SK-MEL-5 (cell line): ENCODE measurements at places on chromosomes 1 and 21. TPM values are rescaled to one million over a fixed set of nuclear protein-coding genes. Genes with fewer than 3 reads are reported as not detected.

The ZC3H12A gene
- total RNA-seq: 1.5 and 3.4 TPM in 2 replicates

GRCh38 chr1:20871419-20871818 lies 84.3 kb upstream of the HP1BP3 start:
- DNase-seq: no peak

The COL24A1 gene
- total RNA-seq: not detected in 2 replicates

The THAP3 gene
- total RNA-seq: 20.8 and 22.6 TPM in 2 replicates

DNA sequence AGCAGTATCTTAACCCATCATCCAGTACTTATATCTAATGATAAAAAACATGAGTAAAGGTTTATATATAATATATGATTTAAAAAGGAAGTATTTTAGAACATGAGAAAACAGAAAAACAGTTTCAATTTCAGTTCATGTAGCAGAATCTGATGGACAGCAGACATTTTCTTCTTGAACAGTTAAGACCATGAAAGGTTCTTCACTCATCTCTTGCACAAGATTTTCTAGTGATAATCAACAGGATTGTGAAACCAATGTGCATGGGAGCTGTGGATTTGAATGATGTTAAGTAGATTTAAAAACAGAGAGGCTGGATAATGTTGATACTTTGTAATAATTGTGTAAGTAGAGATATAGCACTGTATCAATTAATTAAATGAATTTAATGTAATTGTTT lies 1297.6 kb downstream of the BRINP3 start:
- DNase-seq: no peak

The PTPN22 gene
- total RNA-seq: 0.08 TPM in 1 of 2 replicates, not detected in the other

GRCh38 chr1:205998457-205999241 lies 4.5 kb downstream of the RAB7B start:
- DNase-seq: peak; percentile 87

GRCh38 chr1:233582439-233582838 lies 31.5 kb upstream of the KCNK1 start:
- DNase-seq: no peak

The LCE1D gene
- not detected in 2 replicates for total RNA-seq

DNA sequence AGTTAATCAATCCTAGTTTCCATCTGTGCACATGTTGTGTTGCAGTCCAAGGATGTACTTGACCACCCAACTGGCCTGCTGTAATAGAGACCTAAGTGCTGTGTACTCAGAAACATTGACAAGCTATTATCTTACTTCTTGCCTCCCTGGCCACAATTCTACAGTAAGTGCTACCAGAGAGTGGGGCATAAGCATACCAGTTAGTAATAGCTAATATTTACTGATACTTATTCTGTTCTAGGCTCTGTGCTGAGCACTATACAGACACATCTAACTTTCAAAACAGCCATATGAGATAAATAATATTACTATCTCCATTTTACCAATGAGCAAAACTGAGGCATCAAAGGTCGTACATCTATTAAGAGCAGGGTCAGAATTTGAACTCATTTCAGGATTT lies 49.5 kb upstream of the NPL start:
- no peak for DNase-seq

The SETSIP gene
- total RNA-seq: not detected in 2 replicates

The CYP4X1 gene
- total RNA-seq: not detected in 2 replicates

The LRRC53 gene
- not detected in 2 replicates for total RNA-seq

DNA sequence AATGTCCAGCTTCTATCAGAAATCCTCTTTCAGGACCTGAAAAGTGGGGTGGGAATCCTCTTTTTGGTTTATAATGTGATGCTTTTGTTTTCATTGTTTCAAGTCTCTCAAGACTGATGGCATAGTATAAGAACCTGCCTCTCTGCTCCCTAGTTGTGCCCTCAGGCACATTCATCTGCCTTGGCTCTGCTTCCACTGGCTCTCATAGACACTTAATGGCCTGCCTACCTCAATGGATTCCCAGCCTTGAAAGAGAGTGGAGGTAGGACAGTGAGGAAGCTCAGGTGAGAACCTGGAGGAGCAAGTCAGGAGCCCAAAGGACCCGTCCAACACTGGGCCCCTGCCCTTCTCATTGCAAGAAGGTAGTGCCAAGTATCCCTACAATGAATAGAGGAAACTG lies 4.8 kb downstream of the TTLL7 start:
- no peak for DNase-seq

The ALPL gene
- total RNA-seq: 0.29 and 0.50 TPM in 2 replicates
